Stimulated activated CD4-positive, alpha-beta T cell treated with anti-CD3 and anti-CD28 coated beads, Interleukin-1b, Interleukin-23, amount 100 ng/mL, for 24 hours (primary cell): ENCODE measurements at places on chromosomes 16 and 17.

GRCh38 chr17:74816905-74817620 is 40.9 kb upstream of the NAT9 start:
- no peak for DNase-seq

DNA sequence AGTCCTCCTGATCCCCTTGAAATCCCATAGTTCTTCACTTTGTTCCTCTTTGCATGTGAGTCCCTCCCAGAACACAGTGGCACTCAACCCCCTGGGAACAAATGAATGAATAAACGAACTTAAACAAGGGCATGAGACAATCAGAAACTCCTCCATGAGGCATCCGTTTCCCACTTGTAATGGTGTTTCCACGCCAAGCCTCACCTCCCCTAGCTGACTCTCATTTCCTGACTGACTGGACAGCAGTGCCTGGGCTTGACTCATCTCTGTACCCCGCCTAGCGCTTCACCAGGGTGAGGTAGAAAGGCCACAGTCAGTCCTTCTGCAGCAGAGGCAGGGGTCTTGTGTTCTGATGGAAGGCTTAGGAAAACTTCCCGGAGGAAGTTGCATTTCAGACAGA is 14.2 kb downstream of the KIF1C start:
- no peak for DNase-seq

- no peak for DNase-seq
These were observed 19.0 kb upstream of the MON1B start for GRCh38 chr16:77171745-77172635.

DNA sequence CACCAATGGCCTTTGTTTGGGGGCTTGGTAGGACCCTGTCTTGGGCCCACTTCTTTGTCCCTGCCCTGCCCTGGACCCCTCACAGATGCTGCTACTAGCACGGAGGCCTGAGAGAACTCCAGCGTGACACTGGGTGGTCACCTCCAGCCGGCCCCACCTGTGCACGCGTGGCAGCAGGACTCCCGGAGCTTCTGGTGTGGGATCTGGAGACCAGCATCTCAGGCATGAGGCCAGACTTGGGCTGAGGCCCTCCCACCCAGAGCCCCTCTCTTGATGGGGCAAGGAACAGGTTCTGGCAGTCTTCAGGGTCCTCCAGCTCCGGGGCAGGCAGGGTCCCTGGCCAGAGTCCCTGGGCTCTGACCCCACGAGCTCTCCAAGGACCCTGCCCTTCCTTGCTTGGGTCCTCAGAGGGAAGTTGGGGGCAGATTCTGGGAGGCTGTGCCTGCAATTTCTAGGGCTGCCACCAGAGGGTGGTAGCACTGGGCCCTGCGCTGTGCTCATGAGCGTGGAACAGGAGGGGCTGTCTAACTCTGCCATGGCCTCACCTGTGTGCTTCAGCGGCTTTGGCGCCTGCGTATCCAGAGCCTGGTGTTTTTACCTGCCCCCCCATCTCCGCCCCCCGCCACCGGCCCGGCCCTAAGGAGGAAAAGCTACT is 3.1 kb upstream of the BAIAP3 start:
- DNase-seq = no peak

DNA sequence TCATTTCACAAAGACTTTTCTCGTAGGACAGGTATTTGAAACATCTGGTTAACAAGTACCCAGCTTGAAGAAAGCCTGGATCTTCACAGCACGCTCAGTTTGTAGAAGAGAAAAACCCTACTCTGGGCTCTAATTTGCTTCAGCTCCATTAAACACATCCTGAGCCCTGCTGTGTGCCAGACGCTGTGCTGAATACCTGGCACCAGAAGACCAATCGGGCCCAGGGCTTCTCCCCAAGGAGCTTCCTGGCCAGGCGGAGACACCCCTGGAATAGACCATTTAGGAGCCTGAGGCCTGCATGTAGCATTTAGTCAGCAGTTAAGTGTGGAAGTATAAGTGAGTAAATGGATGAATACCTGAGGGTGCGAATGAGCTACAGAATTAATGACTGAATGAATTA is 8.9 kb upstream of the ABAT start:
- no peak for DNase-seq

DNA sequence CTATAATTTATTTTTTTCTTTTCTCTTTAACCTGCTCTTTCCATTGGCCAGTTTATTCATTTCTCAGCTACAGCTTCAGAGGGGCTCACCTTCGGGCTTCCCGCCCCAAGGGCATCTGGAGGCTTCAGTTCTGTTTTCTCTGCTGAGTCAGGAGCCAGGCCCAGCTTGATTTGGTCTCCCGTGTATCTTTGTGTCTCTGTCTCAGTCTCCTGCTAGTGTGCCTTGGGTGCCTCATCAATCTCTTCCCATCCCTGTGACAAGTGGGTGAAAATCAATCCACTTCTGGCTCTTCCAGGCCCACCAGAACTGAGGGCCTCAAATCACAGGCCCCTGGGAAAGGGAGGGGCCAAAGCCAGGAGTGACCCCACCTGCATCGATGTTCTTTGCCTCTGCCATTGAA is 72.1 kb downstream of the CCDC182 start:
- DNase-seq = no peak

GRCh38 chr17:71023249-71024030 is 854.1 kb downstream of the KCNJ2 start:
- DNase-seq = no peak

- DNase-seq = no peak
These were observed 18.8 kb downstream of the FOXF1 start for GRCh38 chr16:86529160-86529559.

GRCh38 chr17:20291853-20292252 is 175.5 kb downstream of the LGALS9B start:
- no peak for DNase-seq

- DNase-seq = no peak
These were observed 145.9 kb upstream of the PLCG2 start for GRCh38 chr16:81633147-81633619.

- no peak for DNase-seq
These were observed 88.1 kb downstream of the AMFR start for GRCh38 chr16:56337131-56337857.

DNA sequence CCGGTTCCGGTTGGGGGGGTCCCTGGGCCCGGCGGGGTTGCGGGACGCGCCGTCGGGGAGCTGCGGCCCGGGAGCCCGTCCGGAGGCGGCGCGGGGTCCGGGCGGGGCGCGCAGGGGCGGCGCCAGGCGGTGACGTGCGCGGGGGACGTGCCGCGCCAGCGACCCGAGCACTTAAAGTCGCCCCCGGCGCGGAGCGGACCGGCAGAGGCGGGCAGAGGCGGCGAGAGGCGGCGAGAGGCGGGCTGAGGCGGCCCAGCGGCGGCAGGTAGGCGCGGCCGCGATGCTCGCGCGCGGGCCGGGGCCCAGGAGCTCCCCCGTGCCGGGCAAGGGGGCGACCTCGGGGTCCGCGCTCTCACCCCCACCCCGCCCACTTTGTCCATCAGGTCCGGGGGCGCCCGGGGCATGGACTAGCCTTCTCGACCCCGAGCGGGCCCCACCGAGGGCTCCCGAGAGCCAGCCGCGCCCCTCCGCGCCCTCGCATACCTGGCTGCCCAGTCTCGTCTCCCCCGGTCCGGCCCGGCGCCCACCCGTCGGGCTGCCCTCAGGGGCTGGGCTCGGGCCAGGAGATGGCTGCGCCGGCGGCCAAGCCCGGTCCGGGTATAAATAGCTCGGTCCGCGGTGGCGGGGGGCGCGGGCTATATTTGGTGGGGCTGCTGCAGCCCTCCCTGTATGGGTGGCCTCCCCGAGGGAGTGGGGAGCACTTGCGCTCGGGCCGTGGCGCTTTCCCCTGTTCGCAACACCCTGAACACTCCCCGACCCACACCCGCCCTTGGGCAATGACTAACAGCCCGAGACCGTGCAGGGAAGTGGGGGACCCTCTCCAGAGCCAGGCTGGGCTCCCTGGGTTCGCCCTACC is at the start of gene SLC16A3:
Gene SLC16A3, plus strand, starts transcription at position 201 of the 856 bp plus-strand sequence. CDS start 6,967 bp downstream, outside the sequence.
- DNase-seq = no peak

- DNase-seq = no peak
These were observed 34.0 kb downstream of the ITGB3 start for GRCh38 chr17:47287639-47288038.

GRCh38 chr17:44206825-44207155 is 7.1 kb upstream of the ATXN7L3 start:
- DNase-seq = no peak

DNA sequence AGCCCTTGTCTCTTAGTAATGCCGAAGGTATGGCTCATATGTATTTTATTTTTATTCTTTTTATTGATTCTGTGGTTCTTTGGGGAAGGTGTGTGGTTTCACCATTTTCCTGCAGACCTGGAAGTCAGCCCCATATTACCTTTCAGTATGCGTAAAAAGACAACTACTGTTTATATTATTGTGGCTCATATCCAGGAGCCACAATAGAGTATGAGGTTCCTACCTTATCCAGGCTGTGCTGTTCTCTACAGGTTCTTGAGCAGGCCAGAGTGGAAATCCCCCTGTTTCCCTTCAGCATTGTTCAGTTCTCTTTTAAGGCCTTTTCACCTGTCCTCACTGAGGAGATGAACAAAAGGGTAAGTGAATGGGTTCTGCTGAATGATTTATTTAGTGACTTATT is 33.2 kb downstream of the REXO5 start:
- no peak for DNase-seq

DNA sequence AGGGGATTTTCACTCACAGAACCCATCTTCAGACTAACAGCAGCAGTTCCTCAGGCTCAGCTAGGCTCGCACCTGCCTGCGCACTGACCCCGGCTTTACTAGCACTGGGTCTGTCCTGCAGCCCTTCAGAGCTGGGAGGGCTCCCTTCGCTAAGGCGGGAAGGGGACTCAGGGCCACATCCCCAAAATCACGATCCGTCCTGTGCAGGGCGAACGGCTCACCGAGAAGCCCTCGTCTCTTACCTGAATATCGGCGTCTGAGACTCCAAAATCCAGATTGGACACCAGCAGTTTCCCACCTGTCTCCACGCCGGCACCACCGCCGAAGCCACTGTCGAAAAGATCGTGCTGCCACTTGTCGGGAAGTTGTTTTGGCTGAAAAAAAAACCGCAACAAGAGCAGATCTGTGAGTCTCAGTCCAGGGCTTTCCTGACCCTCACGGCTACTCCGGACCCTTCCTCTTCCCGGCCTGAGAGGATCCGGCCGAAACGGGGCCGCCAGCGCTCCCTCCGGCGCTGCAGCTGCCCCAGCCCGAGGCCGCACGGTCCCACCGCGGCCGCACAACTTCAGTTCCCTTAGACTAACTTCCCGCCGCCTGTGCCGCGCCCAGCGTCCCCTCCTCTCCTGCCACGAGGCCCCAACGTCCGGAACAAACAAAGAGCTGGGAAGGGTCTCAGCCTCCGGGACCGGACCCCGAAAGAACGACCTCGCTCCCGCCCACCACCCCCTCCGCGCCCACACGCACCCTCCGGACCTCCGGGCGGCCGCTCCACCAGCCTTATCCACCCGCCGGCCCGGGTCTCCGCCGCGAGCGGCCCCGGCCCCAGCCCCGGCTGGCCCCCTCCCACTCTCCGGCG is 711 bp downstream of the ALYREF start:
- no peak for DNase-seq

DNA sequence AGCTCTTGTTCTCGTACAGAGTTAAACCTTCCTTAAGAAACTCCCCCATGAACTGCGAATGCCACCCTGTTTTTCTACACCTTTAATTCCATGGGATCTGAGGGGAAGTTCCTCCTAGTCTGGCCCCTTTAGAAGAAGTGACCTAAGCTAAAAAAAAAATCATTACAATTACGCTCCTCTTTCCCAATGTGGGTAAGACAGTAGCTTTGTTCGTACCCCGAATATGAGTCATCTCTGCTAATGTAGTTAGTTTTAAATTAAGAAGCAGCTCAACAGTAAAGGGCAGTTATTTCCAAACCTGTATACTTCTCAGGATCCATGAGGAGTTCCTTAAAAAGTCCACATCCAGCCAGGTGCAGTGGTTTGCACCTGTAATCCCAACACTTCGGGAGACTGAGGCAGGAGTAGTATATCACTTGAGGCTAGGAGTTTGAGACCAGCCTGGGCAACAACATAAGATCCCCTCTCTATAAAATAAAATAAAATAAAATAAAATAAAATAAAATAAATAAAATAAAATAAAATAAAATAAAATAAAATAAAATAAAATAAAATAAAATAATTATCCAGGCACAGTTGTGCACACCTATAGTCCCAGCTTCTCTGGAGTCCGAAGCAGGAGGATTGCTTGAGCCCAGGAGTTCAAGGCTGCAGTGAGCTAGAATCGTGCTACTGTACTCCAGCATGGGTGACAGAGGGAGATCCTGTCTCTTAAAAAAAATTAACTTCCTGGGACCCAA is 26.1 kb downstream of the RCVRN start:
- no peak for DNase-seq

- DNase-seq = no peak
These were observed 166.2 kb upstream of the RPL38 start for GRCh38 chr17:74037320-74037719.

- no peak for DNase-seq
These were observed 420.3 kb downstream of the XYLT1 start for GRCh38 chr16:17050468-17050867.

DNA sequence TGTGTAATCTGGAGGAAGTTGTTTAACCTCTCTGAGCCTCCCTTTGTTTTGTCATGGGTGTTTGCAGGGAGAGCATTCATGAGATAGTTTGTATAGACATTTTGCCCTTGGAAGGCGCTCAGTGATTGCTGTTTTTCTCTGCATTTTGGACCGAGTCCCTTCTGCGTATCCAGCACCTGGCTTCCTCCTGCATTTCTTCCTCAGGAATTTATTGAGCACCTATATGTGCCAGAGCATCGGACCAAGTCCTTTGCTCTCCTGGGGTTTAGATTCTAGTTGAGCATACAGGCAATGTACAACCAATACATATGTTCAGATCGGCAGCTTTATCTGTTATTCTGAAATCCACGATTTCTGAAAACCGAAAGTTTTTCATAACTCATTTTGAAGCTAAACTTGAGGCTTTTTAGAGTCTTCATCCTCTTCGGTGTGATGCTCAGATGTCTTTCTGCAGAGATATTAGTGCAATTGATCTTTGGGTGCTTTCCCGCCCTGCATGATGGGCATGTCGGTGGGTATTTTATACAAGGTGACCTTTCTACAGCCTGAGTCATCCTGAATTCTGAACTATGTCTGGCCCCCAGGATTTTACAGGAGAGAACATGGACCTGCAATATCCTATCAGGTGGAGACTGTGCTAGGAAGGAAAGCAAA is 4.1 kb downstream of the IL4R start:
- DNase-seq = no peak

DNA sequence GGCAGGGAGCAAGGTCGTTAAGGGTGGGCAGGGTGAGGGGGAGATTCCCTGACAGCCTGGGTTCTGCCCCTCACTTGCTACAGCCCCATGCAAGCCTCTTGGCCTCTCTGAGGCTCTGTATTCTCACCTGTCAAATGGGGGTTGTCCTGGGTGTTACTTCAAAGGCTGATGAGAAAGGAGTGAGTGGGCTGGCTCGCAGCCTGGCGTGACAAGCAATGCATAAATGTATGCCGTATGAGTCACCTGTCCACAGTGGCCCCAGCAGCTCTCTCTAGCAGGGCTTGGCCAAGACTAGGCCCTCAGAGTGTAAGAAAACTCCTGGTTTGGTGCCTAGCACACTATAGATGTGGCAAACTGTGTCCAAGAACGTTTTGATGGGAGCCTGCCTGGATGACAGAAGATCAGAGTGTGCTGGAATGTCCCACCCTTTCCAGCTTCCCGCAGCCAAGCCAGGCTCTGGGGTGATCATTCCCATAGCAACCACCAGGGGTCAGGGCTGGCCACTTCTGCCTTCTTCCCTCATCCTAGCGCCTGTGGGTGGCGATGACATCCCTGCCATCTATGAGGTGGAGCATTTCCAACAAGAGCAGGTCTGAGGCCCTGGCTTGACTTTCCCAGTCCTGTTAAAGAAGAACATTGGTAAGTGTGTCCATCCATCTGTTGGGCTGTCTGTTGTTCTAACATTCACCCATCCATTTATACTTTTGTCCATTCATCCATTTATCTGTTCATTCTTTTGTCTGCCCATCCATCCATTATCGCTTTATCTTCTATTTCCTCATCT is 37.2 kb upstream of the ADGRG1 start:
- DNase-seq = peak; percentile 46

GRCh38 chr16:77896415-77897128 is 108.2 kb downstream of the VAT1L start:
- DNase-seq = no peak
